Stimulated activated naive CD4-positive, alpha-beta T cell treated with Interleukin-2 at 50 U/mL for 16 hours (primary cell): ENCODE measurements at places on chromosomes 5 and 9.

DNA sequence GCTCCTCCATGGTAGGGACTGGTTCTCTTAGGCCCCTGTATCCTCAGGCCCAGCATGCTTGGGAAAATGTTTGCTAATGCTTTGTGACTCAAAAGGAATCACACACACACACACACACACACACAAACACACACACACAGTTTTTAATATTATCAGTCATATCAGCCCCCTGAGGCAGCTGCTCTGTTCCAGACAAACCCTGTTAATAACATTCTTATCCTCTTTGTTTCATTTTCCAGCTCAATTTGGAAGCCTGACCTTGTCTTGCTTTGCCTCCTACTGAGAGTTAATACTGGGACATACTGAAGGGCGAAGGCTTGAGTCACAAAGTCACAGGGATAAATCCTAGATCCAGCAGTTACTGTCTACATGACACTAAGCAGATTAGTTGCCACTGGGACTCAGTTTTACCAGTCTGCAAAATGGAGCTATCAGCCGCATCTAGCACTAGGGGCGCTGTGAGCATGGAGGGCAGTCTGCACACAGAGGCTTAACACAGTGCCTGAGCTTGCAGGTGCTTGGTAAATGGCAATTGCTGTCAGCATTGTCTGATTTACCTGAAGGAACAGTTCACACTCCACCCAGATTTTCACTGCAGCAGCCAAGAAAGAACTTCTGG is 37.1 kb upstream of the KCNMB1 start:
- no peak for DNase-seq

GRCh38 chr9:93698140-93698908 is 121.9 kb downstream of the PHF2 start:
- DNase-seq: no peak

- no peak for DNase-seq
These were observed 51.1 kb downstream of the NSG2 start for GRCh38 chr5:174096619-174097018.

- no peak for DNase-seq
These were observed 255.9 kb downstream of the TRPM3 start for GRCh38 chr9:70865471-70865870.

- no peak for DNase-seq
These were observed 630.4 kb downstream of the PSAT1 start for GRCh38 chr9:78927099-78927940.

- DNase-seq: no peak
These were observed 383.4 kb downstream of the ICE1 start for GRCh38 chr5:5805916-5806315.
